ENCODE measurements at places on chromosomes 3 and 15.

- no peak for DNase-seq
These were observed 1239.7 kb upstream of the ALCAM start for GRCh38 chr3:104126864-104127553.

DNA sequence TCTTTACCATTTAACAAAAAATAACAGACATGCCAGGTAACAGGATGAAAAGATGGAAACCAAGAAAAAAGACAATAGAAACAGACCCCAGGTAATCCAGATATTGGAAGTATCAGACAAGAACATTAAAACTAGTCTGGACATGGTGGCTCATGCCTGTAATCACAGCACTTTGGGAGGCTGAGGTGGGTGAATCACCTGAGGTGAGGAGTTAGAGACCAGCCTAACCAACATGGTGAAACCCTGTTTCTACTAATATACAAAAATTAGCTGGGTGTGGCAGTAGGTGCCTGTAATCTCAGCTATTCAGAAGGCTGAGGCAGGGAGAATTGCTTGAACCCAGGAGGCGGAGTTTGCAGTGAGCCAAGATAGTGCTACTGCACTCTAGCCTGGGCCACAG lies 40.6 kb downstream of the ACAD9 start:
- no peak for DNase-seq

- no peak for DNase-seq
These were observed 51.2 kb upstream of the PRR20G start for GRCh38 chr3:127339016-127339415.

- peak; percentile 60 for DNase-seq
These were observed 11.7 kb upstream of the DUSP7 start for GRCh38 chr3:52068055-52068571.

- DNase-seq = no peak
These were observed 157.9 kb downstream of the SUCNR1 start for GRCh38 chr3:152031321-152031720.

- no peak for DNase-seq
These were observed 108.4 kb downstream of the MBNL1 start for GRCh38 chr3:152377184-152377570.

- no peak for DNase-seq
These were observed 168.4 kb downstream of the STAC start for GRCh38 chr3:36548712-36549111.

DNA sequence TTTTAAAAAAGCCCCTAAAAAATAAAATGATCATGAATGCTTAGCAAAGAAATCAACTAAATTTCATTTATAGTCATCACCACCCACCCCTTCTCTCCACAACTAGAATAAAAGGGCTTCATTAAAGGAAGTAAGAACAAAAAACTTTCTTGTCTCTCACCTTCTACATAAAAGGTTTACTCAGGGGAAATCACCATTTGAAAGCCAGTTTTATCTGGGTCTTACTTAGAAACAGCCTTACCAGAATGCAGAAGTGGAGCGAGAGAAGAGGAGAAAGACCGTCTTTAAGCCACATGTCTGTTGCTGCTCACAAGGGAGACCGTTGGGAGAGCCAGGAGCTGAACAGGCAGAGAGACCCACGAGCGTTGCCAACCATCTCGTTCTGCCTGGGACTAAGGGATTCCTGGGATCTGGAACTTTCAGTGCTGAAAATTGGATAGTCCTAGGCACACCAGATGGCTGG lies 350.1 kb upstream of the PROK2 start:
- no peak for DNase-seq

GRCh38 chr15:75675579-75676404 lies 28.1 kb downstream of the SNX33 start:
- DNase-seq = no peak

DNA sequence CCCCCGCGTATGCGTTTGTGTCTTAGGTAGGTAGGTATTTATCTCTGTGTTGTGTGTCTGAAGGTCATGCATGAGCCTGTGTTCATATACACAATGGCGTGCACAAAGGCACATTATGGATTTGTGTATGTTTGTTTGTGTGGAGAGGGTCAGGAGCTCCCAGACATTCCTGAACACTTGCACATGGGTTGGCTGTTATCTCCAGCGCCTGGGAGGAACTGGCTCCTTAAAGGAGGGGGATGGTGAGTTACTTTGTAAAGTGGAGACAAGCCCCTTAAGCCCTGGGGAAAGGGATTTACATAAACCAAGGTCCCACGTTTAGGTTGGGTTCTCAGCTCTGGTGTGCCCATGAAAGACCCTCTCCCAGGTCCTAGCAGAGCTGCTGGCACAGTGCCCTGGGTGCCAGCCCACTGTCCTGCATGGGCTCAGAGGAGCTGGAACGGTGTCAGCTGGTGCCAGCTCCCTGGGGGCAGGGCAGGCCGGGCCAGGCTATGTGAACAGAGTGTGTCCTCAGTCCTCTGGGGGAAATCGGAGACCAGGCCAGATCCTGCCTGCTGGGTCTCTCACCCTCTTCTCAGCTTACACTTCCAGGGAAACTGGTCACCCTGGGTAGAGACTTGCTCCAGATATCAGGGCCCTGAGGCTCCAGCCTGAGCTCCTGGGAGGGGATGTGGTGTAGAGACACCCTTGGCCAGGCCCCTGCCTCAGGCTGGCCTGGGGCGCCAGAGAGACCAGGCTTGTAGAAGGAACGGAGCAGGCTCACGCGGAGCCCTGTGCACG lies 25.1 kb downstream of the SNX33 start:
- DNase-seq = peak; percentile 86

DNA sequence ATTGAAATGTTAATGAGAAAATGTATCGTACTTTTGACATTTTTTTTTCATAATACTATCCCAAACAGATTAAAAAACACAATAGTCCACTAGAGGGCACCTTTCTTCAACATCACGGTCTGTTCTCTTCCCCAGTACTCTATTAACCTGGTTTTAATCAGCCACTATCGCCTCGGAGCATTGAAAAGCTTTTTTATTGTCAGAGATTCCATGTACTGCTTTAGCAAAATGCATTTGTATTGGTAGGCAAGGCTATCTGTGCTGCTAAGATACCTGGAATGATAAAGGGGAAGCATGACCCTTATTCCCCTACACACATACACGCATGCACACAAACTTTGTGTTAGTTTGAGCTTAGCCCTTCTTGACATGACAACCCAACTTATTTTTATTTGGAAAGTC lies 160.1 kb upstream of the IL12A start:
- DNase-seq = peak; percentile 73

DNA sequence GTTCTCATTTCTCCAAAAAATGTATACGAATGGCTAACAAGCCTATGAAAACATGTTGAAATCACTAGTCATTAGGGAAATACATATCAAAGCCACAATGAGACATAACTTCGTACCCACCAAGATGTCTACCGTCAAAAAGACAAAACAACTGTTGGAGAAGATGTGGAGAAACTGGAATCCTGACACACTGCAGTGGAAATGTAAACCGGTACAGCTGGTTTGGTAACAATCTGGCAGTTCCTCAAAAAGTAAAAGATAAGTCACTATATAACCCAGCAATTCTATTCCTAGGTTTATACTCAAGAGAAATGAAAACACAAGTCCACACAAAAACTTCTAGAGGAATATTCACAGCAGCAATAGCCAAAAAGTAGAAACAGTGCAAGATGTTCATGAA lies 7.0 kb downstream of the SCAPER start:
- DNase-seq = no peak

DNA sequence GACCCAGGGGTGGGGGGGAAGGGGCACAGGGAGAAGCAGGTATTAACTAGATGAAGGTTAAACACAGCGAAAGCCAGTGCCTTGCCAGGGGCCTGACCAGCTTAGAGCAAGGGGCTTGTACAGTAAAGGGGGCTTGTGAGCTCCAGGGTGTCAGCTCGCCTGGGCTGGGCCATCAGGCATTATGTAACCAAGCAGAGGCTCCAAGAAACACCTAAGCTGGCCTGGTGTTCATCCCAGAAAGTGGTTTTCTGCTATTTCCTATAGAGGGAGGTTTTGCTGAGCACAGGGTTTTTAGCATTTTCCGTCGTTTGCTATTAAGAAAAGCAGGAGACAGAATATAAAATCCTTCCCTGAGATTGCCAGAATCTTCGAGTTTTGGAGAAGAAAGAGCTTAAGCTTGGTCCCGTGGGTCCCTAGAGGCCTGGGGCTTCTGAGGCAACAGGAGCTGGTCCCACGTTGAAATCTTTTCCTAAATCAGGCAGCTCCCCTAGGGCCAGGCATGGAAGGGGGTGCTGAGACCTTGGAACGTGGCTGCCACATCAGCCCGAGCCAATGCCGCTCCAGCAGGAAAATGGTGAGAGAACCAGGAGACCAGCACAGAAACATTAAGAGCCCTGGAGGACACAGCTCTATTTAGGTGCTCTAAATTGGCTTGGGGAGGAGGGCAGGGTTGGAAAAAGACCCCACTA lies 71.4 kb downstream of the ISG20 start:
- no peak for DNase-seq

Measured in iris pigment epithelial cell (primary cell).